T47D (cell line): ENCODE measurements at places on chromosomes 1 and 21.

- peak; percentile 68 for DNase-seq
Observed at GRCh38 chr1:203153989-203154821, 21.4 kb downstream of the MYBPH start.

DNA sequence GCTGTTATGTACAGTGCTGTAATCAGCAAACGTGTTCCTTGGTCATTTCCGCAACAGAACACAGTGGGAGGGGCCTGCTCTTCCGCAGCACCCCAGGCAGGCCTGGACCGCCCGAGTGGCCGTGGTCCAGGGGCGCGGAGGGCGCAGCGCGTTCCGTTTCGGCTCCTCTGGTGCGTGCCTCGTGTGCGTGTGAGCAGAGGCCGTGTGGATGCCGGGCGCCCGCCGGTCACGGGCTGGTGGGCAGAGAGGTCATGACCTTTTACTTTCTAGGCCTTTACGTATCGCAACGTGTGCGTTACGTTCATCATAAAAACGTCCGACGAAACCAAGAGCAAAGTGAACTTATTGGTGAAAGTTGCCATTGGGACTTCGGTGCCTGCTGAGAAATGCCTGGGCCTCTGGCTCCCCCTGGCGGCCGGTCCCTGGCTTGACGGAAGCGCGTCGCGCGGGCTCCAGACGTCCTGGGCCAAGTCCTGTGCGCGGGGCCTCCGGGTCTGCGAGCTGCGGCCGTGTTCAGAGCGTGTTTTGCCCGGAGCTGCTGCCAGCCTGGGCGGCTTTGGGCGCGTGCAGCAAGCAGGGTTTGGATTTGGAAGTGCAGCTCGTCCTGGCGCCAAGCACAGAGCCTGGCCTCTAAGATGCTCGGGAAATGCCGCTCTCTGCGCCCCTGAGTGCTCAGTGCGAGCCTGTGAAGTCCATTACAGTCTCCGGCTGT is 34.4 kb downstream of the COL18A1 start:
- DNase-seq, result peak; percentile 94

DNA sequence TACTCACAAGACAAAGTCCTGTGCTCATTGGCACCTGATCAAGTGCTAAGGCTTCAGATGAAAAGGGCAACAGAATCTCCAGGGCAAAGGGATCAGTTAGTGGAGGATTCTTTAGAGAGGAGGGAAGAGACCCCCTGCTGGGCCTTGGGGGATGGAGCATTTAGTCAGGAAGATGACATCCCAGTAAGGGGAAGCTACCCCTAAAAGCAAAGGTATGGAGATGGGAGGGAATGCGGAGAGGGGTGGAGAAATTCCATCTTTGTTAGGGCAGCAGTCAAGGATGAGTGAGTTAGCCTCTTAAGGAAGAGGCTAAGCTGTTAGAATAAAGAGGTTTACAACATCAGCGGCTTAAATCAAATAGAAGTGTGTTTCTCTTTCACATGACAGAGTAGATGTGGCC is 67.4 kb downstream of the ST6GALNAC3 start:
- DNase-seq, result no peak

GRCh38 chr1:87451229-87451920 is 122.7 kb downstream of the LMO4 start:
- peak; percentile 16 for DNase-seq

- no peak for DNase-seq
Observed at GRCh38 chr1:87508247-87508787, 179.6 kb downstream of the LMO4 start.

DNA sequence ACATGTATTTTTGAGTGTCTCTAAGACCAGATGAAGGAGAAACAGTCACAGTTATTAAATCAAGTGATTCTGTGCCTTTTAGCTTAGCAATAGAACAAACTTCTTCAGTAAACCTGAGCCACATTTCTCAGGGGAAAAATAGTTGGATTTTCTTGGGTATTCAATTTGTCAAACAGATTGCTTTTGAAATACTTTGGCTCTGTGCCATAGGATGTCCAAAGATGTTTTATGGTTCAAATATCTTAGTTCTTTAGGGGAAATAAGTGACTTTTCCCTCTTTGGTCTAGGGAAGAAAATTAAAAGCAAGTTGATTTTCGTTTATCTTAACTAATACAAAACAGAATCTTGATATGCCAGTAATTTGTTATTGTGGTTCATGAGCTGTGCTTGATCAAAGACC is 125.9 kb downstream of the ATP5PO start:
- no peak for DNase-seq

DNA sequence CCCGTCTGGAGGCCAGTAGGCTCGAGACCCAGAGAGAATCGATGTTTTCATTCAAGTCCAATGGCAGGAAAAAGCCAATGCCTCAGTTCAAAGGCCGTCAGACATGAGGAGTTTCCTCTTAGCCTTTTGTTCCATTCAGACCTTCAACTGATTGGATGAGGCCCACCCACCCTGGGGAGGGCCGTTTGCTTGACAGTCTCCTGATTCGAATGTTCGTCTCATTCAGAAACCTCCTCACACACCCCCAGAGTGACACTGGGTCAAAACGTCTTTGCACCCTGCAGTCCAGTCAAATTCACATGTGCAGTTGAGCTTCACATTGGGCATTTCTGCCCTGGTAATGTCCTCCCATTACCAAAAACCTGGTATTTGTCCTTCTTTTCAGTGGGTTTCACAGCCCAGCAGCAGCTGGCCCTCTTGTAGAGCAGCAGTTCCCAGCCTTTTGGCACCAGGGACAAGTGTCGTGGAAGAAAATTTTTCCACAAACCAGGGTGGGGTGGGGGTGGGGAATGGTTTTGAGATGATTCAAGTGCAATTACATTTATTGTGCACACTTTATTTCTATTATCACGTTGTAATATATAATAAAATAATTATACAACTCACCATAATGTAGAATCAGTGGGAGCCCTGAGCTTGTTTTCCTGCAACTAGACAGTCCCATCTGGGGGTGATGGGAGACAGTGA is 40.1 kb downstream of the RSPH1 start:
- DNase-seq, result no peak

GRCh38 chr1:105874621-105875020 is 1181.9 kb upstream of the PRMT6 start:
- no peak for DNase-seq

GRCh38 chr1:236759252-236759859 is 35.7 kb upstream of the MTR start:
- peak; percentile 72 for DNase-seq

GRCh38 chr1:27966402-27967105 is 6.8 kb downstream of the XKR8 start:
- DNase-seq, result no peak

GRCh38 chr1:116529199-116529631 is 41.6 kb downstream of the CD58 start:
- no peak for DNase-seq

- no peak for DNase-seq
Observed at GRCh38 chr1:67947114-67947513, 103.3 kb downstream of the DIRAS3 start.
